ENCODE measurements at places on chromosomes 13 and 19.

GRCh38 chr19:55365964-55366363 lies 2.9 kb upstream of the GARIN5B start:
- DNase-seq: no peak

- no peak for DNase-seq
Measured at GRCh38 chr13:110447058-110447511, 114.4 kb downstream of the RAB20 start.

DNA sequence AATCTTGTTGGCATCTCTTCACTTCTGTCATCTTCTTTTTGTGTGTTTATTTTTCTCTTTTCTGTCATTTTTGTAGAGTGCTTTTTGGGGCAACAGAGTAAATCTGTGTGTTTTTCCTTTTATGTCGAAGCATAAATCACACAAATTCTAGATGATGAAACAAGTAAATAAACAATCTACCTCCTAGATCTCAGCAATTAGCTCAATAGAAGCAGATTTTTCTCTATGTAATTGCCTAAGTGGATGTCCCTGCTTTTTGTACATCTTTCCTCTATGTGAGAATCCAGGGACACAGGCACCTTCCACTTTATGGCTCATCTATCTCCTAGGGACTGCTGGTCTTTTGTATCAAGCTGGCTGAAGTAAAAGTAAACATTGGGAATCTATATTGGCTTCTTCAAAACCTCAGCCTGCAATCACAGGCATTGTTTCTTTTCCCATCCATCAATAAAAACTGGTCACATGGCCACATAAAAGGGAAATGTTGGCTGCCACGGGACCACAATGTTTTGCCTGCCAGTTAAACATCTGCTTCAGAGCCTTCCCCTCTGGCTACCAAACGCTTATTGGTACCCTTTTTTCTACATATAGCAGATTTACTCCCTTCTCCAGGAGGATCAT lies 323.8 kb downstream of the LMO7 start:
- no peak for DNase-seq

DNA sequence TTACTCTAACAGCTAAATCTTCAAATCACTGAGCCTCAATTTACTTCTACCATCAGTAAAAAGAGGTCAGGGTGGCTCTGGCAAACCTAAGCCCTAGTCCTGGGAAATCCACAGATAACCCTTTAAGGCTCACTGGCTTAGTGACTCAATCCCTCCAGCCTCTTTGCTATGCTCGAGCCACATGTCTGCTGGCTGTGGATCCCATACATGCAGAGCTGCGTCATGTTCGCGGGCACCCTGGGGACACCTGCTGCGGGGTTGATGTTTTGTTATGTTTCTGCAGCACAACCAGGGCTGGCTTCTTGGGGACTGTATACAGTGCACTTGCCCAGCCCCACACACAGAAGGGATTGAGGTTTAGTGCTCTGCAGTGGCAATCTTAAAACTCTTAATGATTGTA lies 41.6 kb upstream of the C13orf42 start:
- DNase-seq: no peak

DNA sequence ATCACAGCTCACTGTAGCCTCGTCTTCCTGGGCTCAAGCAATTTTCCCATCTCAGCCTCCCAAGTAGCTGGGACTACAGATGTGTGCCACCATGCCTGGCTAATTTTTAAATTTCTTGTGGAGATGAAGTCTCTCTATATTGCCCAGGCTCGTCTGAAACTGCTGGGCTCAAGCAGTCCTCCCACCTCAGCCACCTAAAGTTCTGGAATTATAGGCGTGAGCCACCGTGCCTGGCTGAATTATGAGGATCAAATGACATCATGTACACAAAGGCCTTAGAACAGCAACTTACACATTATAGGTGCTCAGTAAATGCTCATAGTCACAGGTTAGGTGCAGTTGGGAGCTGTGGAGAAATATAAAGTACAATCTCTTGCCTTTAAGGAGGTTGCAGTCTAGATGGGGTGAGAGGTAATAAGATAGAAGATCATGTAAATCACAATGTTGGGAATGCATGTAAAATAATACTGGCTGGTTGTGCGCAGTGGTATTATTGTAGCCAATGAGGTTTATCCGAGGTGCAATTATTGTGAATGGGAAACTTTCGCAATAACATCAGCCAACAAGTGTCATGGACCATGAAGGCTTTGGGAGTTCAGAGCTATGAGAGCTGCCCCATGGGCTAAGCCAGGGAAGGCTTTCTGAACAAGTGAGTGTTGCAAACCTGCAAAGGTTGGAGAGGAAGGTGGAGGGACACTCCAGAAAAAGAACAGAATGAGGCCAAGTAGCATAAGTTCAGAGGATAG lies 29.8 kb upstream of the CXCL17 start:
- no peak for DNase-seq

- no peak for DNase-seq
Measured at GRCh38 chr13:21150013-21150412, 26.3 kb downstream of the SKA3 start.

DNA sequence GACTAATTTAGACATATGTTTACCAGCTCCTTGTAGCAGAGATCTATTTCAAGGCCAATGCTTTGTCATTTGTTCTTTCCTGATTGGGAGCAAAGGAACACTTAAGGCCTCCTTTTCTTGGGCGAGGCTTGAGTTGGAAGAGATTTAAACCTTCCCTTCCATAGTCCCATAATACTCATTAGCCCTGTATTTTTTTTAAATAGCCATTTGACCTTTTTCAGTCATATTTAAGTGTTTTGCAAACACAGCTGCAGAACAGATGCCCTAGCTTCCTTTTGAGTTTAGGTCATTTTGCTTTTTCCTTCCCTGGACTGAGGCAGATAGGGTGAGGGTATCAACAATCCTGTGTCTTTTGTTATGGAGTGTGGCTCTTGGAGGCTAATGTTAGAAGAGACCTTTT lies 198.3 kb downstream of the NBEA start:
- no peak for DNase-seq

- DNase-seq: no peak
Measured at GRCh38 chr13:42153199-42154113, 105.0 kb downstream of the DGKH start.

- DNase-seq: no peak
Measured at GRCh38 chr13:113735194-113735593, 23.8 kb upstream of the TMEM255B start.

DNA sequence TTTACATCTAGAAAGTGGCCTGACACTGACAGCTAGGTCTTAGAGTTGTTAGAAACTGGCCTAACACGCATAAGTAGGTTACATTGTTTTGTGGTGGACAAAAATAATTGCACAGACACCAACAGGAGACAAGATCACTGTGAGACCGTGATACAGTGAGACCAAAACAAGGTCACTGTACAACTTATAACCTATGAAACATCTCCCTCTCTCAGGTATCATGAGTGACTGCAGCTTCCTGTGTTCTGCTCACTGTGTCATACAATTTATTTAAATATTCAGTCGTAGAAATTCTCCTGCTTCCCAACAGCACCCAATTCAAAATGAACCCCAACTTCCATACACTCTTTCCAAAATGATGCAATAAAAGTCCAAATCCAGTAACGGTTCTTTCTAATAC lies 2165.2 kb downstream of the PCDH9 start:
- no peak for DNase-seq

GRCh38 chr13:76792731-76793347 lies 93.4 kb downstream of the KCTD12 start:
- DNase-seq: no peak

DNA sequence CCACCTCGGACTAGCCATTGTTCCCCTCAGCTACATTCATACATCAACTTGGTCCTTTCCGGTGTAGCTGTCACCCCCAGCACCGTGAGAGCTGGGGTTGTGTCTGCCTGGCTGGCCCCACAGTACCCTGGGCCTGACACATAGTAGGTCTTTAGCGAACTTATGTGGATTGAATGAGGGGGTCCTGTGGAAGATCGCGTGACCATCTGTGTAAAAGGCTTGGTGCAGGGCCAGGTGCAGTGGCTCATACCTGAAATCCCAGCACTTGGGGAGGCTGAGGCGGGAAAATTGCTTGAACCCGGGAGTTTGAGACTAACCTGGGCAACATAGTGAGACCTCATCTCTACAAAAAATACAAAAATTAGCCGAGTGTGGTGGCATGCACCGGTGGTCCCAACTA lies 2.0 kb downstream of the SMARCA4 start:
- no peak for DNase-seq

- DNase-seq: no peak
Measured at GRCh38 chr13:31264151-31264550, 64.4 kb downstream of the B3GLCT start.

DNA sequence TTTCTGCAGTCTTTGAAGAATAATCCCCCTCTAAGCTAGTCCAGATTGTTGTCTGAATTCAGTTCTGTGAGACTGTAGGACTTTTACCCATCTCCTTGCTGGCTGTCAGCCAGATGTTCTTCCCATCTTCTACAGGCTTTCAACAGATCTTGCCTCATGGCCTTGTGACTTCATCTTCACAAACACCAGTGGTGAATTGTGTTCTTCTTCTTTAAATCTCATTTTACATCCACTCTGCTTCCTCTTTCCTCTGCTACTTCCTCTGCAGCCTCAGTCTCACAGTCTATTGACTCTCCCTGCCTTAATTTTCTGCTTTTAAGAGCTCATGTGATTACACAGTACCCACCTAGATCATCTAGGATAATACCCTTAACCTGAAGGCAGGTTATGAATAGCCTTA lies 859.0 kb upstream of the SLITRK1 start:
- no peak for DNase-seq

- DNase-seq: no peak
Measured at GRCh38 chr19:3580156-3580934, 4.9 kb upstream of the GIPC3 start.

DNA sequence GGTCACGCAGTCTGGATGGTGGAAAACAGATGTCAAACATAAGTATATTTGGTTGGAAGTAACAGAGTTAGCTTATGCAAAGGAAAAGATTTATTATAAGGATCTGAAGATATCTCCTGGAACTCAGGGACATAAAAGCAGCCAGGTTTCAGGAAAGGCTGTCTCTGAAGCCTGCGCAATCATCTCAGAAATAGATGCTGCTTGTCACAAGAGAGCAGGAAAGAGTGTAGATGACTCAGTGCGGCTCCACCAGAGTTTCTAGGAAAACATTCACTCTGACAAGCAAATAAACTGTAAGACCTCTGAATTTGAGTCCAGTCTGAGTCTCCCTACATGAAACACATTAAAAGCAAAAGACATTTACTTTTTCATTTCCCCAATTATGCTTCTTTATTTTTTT lies 220.4 kb upstream of the HTR2A start:
- no peak for DNase-seq

Measured in CD4-positive, alpha-beta T cell treated with Interleukin-21 for 1 hour (primary cell).